ENCODE measurements at places on chromosomes 6 and 20. TPM values are rescaled to one million over a fixed set of nuclear protein-coding genes. Genes with fewer than 3 reads are reported as not detected.

ZC2HC1B gene
- total RNA-seq = not detected

MOCS3 gene
- 11.3 TPM for total RNA-seq

ABRACL gene
- total RNA-seq = 37.6 TPM

GRCh38 chr6:44113414-44113813 lies 13.8 kb downstream of the MRPL14 start:
- no peak for DNase-seq

Measured in PC-3 (cell line).